ENCODE measurements at places on chromosomes 5 and 9. TPM values are rescaled to one million over a fixed set of nuclear protein-coding genes. Genes with fewer than 3 reads are reported as not detected.

DNA sequence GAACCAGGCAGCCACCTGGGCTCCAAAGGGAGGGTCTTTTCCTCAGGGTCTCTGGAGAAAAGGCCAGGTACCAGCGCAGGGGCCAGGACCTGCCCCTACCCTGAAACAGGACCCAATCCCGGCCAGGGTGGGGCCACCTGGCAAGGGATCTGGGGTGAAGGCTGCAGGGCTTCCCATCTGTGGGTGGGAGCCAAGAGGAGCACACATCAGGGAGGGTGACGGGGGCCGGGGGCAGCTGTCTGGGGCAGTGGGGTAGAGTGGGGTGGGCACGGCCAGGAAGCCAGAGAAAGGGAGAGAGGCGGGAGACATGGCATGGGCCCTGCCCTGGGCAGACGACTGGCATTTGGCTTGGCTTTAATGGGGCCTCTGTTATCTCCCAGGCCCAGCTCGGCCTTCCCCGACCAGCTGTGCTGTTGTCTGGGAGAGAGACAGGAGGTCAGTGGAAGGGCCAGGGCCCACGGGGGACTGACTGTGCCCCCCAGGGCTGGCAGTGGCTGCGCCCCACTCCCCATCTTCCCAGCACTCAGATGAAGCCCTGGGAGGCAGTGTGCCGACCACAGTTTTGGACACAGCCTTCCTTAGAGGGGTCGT, 57.2 kb upstream of the RNF130 start:
- no peak for DNase-seq

GRCh38 chr5:159195775-159196174, 13.6 kb downstream of the RNF145 start:
- no peak for DNase-seq

DNA sequence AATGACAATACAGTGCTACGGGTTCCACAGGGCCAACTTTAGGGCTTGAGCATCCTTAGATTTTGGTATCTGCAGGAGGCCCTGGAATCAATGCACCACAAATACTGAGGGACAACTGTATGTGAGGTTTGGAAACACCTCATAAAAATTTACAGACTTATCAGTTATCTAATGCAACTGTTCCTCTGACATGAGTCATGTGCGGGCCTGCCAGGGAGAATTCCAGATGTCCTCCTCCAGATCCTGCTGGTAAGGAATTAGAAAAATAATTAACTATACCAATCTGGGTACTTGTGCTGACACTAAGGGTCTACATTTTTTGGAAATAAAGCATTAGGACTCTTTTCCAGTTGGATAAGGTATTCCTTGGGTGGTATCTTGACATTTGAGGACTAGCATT, 333.3 kb downstream of the ARRDC3 start:
- DNase-seq, result no peak

The INPP5E gene
- 11.6 TPM for polyA plus RNA-seq

GRCh38 chr9:80177949-80178480, 606.2 kb downstream of the TLE4 start:
- no peak for DNase-seq

The PTGS1 gene
- 7.1 TPM for polyA plus RNA-seq

The SLC25A48 gene
- polyA plus RNA-seq, result 4.3 TPM

The FOXD4L6 gene
- polyA plus RNA-seq, result not detected

GRCh38 chr5:50301756-50302155, 139.3 kb downstream of the EMB start:
- no peak for DNase-seq

GRCh38 chr5:35029333-35029732, 18.4 kb downstream of the AGXT2 start:
- DNase-seq, result no peak

- DNase-seq, result no peak
Measured at GRCh38 chr5:157544623-157544989, 31.0 kb downstream of the ADAM19 start.

- no peak for DNase-seq
Measured at GRCh38 chr9:12838546-12838945, 63.7 kb downstream of the LURAP1L start.

- DNase-seq, result no peak
Measured at GRCh38 chr5:90475436-90475980, 844 bp downstream of the POLR3G start.

The MEIKIN gene
- not detected for polyA plus RNA-seq

The ANKRD31 gene
- 0.70 TPM for polyA plus RNA-seq

GRCh38 chr9:135951889-135952663, 9.1 kb downstream of the UBAC1 start:
- peak; percentile 63 for DNase-seq

The GRIN1 gene
- not detected for polyA plus RNA-seq

DNA sequence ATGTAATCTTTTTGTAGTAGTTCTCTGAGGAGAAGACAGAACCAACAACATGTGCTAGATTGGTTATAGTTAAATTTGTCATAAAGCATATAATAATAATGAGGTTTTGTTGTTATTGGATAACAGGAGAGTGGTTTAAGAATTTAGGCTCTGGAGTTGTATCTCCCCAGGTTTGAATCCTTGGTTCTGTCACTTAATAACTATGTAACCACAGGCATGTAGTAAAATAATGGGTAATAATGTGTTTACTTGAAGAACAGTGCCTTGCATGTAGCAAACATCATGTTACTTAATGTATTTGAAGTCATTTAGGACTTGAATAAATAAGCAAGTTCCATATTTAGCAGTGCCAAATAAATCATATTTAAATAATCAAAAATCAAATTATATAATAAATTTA, 55.8 kb downstream of the NSD1 start:
- no peak for DNase-seq

- no peak for DNase-seq
Measured at GRCh38 chr5:14472986-14473567, 108.5 kb upstream of the OTULINL start.

GRCh38 chr5:159785656-159786055, 130.6 kb upstream of the ADRA1B start:
- DNase-seq, result no peak

The RANBP17 gene
- polyA plus RNA-seq, result 9.7 TPM

- no peak for DNase-seq
Measured at GRCh38 chr9:136193891-136194279, 11.0 kb downstream of the LHX3 start.

DNA sequence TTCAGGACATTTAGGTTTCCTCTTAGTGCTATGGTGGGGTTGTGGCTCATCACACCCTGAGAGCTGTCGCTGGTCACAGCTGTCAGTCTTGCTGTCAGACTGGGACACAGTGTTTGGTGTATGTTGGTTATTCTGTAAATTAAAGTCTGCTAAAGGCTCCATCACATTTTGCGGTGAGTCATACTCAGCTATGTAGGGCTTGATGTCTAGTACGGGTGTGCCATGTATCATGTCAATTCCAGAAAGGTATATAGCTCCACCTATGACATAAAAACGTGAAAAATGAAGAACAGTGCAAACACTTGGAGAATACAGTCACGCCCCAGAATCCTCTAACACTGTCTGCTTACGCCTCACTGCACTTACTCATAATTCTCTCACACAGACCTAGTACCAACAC, 11.9 kb downstream of the TRMO start:
- no peak for DNase-seq

The PCDHGA6 gene
- polyA plus RNA-seq, result 6.5 TPM

The ANKRD55 gene
- polyA plus RNA-seq, result 1.4 TPM

- DNase-seq, result no peak
Measured at GRCh38 chr5:157159209-157159751, 6.8 kb downstream of the GARIN3 start.

- DNase-seq, result no peak
Measured at GRCh38 chr9:131395157-131396098, 1.5 kb downstream of the PRRC2B start.

The GRAMD2B gene
- polyA plus RNA-seq, result 28.5 TPM

The POLR3G gene
- polyA plus RNA-seq, result 2.1 TPM

The RNF180 gene
- 8.8 TPM for polyA plus RNA-seq

The ADAMTS13 gene
- 14.6 TPM for polyA plus RNA-seq

- peak; percentile 31 for DNase-seq
Measured at GRCh38 chr5:168600409-168600808, 21.2 kb upstream of the PANK3 start.

- DNase-seq, result no peak
Measured at GRCh38 chr5:39164529-39165402, 54.6 kb downstream of the FYB1 start.

GRCh38 chr5:167049043-167049663, 1242.3 kb upstream of the WWC1 start:
- peak; percentile 31 for DNase-seq

The SPATA6L gene
- 2.5 TPM for polyA plus RNA-seq

DNA sequence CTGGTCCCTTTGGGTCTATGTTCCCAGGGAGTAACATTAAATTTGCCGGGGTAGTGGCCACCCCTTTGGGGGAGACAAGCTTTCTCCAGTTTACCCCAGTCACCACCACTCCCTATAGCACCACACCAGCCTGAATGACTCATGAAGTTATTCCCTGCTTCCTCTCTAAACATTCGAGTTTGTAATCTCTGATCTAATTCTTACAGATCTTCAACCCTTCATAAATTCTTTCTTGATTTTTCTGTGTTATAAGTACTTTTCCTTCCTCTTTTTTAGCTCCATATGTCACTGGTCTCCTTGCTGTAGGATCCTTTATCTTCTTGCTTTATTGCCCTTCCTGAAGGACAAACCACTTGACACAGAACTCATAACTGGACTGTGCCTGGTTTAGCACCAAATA, 55.6 kb downstream of the GNA14 start:
- no peak for DNase-seq
